ENCODE measurements at places on chromosomes 7 and 10.

DNA sequence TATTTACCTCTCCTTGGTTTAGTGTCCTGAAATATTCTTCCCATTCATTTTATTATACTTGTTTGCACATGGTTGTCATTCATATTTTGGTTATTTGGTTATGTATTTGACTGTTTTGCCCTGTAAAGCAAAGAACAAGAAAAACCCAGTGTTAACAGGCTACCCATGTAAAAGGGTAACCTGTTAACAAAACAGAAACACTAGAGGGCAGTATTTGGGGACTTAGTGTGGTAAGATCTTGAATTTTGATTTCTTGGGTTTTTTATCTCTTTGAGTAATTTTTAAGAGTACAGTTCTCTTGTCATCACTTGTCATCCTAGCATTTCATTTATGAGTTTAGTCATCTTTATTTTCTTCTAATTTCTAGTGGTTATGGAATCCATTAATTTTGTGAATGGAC lies 51.3 kb downstream of the POLL start:
- DNase-seq: no peak

GRCh38 chr7:84895563-84895962 lies 291.3 kb downstream of the SEMA3D start:
- no peak for DNase-seq

DNA sequence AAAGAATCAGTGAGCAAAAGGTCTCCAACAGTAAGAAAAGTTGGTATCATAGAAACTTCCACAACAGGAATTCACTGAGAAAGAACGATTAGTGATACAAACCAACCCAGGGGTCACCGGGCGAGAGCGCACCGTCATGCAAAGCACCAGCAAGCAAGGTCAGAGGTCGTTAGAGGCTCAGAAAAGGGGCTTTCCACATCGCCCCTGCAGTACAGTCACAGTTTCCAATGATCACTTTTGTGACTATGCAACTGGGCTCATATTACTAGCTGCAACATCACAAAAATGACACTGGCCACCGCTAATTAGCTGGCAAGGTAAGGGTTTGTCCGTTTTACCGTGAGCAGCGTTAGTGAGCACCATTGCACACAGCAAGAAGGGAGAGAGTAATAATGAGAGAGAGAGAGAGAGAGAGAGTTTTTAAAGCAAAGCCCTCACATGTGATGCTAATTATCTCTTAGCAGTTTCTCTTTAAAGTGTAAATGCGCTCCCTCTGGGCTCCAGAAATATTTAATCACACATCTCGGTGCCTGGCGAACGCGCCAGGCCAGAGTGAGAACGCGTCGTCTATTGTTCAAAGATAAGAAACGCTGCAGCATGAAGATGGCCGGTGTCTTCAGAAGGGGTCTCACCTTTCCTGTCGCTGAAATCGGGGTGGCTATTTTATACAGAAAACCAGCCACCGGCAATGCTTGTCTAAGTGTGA lies 237.5 kb downstream of the DNAJB6 start:
- no peak for DNase-seq

DNA sequence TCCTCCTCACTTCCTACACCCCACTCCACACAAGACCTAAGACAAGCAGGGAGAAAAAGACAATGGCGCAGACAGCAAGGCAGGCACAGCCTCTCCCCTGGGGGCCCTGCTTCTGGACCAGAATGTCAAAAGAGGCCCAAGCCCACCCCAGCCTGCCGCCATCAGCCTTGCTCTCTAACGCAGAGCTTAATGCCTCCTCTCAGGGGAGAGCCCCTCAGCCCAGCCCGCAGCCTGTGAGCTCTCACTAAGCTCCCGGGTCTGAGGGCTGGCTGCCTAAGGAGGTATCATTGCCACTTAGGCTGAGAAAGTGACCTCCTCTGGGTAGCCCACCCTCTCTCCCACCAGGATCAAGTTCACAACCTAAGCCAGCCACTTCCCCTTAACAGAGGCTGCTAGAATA lies 16.7 kb downstream of the SLIT1 start:
- DNase-seq: no peak

GRCh38 chr7:70031245-70031644 lies 433.0 kb downstream of the AUTS2 start:
- no peak for DNase-seq

GRCh38 chr10:33235951-33236350 lies 98.5 kb downstream of the NRP1 start:
- DNase-seq: no peak

DNA sequence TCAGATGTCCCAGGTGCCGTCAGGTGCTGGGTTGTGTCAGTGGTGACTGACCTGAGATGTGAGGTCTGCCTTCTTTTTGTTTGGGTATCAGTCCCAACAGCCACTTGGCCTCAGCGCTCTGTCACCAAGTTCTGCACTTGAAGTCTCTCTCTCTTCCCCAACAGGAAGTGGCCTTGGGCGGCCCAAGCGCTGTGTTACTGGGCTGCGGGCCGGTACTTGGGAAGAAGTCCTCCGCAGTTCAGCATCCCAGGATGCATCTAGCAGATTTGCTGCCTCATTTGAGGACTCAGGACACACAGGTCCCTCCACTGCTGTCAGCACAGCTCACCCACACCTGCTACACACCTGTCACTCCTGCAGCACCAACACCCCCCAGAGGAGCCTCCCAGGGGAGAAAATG lies 40.1 kb downstream of the LYZL2 start:
- DNase-seq: no peak

- no peak for DNase-seq
Observed at GRCh38 chr7:87874066-87874465, 2.1 kb downstream of the SLC25A40 start.

DNA sequence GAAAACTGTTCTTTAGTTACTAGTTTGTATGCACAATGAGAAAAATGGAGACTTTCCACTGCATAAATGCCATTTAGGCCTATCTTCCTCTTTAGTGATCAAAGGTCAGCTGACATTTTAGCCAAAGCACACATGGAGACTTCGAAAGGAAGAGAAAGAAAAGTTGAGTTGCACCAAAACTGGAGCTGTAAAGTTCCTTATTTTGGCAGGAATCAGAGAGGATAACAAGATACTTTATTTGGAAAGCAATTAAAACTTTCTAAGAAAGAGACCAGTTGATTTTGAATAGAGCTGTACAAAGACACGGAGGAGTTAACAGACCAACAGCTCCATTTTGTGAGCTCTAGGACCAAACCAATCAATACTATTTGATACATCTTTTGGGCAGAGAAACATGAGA lies 14.2 kb downstream of the ENTPD7 start:
- DNase-seq: no peak

DNA sequence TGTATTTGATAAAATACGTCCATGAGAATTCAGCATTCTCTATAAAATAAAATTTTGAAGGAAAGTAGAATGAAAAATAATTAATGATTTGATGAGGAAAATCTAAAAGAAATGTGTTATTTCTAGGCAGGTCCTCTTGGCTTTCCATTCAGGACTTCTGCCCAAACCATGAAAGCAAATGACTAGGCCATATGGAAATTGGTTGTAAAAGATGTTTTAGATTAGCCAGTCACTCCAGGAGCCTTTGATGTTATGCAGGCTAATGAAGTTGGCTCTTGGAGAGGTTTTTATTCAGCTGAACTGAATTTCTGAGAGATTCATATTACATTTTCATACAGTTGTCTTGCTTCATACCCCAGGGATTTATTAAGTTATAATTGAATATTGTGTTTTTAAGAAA lies 452.8 kb downstream of the SDK1 start:
- no peak for DNase-seq

DNA sequence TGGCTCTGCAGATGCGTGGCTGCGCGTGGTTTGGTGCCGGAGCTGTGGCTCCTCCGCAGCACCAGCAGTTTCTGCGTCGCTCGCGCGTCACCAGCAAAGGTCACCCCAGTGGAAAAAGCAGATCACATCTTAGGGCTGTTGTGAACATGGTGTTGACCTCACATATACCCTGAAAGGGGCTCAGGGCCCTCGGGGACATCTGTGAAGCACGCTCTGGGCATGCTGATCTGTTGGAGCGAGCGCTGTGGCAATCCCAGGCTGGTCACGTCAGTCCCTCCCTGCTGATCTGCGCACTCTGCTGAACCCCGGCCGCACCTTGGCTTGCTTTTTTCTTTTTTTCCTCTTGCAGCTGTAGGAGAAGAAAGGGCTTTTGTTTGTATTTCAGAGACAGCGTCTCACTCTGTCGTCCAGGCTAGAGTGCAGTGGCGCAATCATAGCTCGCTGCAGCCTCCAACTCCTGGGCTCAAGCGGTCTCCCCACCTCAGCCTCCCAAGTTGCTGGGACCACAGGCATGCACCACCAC lies 33.3 kb upstream of the AP5Z1 start:
- DNase-seq: no peak

DNA sequence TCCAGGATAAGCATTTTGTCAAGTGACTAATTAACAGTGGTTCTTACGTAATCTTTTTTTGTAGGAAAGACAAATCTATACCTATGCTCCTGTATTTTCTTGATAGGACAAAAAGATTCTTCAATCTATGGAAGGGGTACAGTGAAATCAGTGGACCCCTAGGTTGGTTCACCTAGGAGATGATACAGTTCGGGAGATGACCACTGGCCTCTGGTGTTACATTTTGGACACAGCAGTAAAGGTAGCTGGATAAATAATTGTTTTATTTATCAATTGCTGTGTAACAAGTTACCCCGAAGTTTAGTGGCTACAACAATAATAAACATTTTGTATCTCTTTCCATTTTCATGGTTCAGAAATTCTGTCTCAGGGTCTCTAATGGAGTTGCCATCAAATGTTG lies 288.2 kb upstream of the MAGI2 start:
- no peak for DNase-seq
